ENCODE measurements at places on chromosomes 7 and 10.

DNA sequence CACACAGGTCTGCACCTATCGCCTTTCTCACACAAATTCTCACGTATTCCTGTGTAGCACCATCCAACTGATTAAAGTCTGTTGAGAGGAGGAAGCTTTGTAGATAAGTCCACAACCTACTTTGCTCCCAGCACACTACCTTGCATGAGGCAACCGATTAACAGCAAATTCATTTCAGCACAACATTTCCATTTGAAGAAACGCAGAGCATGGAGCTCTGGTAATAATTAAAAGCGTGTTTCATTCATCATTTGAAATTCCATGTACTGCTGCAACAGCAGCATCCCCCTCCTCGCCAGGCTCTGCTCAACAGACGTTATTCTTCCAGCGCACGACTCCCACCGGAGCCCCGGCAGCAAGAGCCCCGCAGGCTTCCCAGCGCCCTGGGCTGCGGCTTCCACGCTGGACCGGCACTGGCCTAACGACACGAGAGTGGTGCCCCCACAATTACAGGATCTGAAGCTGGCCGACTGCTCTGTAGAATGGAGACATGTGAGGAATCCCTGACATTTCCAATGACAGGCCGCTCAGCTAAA lies 118.8 kb downstream of the DIP2C start:
- no peak for DNase-seq

GRCh38 chr7:42745357-42746059 lies 166.4 kb downstream of the C7orf25 start:
- no peak for DNase-seq

DNA sequence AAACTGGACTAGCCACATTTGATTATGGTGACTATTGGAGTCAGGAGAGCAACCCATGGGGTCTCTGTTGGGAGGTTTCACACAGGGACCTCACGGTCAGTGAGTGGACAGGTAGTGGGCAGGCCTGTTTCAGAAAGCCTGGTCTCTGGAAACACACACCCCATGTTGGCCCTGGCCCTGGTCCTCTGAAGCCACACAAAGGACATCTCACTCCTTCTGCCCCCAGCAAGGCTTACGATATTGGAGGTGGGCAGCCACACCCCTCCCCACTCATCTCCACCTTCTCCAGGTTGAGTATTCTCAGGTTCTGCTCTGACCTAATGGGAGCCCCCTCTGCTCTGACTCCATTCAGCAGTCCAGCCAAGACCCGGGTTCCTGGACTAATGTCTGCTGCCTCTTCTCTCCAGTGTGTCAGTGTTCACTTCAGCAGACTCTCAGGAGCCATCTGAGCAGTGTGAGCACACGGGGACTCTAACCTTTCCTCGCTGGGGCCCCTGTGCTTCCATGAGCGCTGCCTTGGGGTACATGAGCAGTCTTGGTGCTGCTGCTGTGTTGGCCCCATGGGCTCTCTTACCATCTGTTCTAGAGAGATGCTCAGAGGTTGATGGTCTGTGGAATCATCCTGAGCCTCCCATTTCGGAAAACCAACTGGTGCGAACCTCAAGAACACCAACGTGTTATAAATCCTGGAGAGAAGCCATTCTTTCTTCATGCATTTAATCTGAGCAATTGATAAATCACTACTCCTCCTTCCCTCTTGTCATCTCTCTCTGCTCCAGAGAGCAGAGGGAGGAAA lies 748.6 kb downstream of the GRID1 start:
- no peak for DNase-seq

DNA sequence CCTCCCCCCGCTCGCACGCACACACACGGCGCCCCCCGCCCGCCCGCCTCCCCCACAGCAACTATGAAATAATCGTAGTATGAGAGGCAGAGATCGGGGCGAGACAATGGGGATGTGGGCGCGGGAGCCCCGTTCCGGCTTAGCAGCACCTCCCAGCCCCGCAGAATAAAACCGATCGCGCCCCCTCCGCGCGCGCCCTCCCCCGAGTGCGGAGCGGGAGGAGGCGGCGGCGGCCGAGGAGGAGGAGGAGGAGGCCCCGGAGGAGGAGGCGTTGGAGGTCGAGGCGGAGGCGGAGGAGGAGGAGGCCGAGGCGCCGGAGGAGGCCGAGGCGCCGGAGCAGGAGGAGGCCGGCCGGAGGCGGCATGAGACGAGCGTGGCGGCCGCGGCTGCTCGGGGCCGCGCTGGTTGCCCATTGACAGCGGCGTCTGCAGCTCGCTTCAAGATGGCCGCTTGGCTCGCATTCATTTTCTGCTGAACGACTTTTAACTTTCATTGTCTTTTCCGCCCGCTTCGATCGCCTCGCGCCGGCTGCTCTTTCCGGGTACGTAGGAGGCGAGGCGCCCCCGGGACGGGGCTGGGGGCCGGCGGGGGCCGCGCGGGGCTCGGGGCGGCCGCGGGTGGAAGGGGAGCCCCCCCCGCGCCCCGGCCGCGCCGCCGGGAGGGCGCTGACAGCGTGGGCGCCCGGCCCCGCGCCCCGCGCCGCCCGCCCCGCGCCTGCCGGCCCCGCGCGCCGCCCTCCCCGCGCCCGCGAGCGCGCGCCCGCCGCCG lies 441 bp downstream of the BMI1 start:
- peak; percentile 34 for DNase-seq

GRCh38 chr7:99409806-99410205 lies 1.0 kb downstream of the BUD31 start:
- DNase-seq: no peak

DNA sequence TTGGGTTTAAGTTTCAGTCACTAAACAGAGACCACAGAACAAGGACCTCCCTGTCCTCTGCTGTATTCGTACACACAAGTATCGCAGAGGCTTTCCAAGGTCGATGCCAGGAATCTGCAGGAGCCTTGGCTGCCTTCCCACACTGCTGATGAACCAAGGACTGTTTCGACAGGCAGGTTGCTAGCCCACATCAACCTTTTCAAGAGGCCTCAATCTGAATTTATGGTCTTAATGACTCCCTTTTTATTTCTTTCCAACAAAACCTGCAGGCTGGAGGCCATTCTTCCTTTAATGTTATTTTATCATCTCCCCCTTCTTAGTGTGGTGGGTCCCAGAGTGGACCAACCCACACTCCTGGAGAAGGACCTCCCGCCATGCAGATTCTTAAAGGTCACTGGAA lies 45.6 kb downstream of the JCAD start:
- DNase-seq: peak; percentile 46

- no peak for DNase-seq
These were observed 14.2 kb downstream of the INSYN2A start for GRCh38 chr10:127182161-127182560.

DNA sequence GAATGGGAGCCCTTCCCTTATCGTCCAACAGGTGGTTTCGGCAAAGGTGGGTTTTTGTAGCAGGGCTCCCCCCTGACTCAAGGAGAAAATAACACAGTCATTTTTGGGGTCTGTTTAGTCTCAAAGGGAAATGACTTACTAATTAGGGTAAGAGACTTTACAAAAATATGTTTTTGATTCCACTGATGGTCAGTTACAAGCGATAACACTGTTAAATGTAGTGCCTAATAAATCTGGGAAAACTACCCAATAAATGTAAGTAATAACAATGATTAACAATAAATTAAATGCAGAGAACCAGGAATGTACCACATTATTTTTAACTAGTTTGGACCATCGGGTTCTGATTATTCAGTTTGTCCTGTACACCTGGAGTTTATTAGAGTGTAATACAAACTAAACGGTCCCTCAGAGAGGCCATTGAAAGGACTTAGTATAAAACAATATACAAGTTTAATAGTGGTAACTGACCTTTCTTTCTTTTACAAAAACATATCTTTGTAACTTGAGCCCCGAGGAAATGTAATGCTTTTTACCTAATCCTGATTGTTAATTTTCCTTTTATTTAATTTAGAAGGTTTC lies 216.2 kb upstream of the HABP2 start:
- DNase-seq: no peak

DNA sequence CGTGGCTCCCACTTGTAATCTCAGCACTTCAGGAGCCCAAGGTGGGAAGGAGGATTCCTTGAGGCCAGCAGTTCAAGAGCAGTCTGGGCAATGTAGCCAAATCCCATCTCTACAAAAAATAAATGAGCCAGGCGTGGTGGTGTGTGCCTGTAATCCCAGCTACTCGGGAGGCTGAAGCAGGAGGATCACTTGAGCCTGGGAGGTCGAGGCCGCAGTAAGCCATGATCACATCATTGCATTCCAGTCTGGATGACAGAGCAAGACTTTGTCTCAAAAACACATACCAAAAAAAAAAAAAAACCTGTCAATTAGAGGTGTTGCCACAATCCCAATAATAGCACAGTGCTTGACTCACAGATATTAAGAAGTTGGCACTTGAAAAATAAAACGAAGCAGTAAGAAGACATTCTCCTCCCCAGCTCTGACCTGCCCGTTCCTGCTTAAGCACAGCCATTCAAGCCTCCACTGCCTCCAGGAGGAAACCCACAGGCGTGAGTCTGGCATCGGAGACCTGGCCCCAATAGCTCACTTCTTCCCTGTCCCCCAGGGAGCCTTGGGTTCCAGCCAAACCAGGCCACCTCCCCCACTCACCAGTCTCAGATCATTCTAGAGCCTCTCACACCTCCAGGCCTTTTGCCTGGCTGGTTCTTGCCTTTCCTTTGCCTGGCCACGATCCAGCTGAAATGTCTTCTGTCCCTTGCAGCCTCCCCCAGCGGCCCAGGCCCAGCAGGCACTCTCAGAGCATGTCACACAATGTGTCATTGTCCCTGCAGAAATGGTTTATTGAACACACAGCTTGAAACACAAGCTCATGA lies 45.3 kb upstream of the GTF2I start:
- DNase-seq: peak; percentile 61

- no peak for DNase-seq
These were observed at the start of gene GIMAP1 for GRCh38 chr7:150716368-150716767. Gene GIMAP1, plus strand, starts transcription at chr7:150716613. Its CDS starts 2,435 bp downstream, at chr7:150719048.

DNA sequence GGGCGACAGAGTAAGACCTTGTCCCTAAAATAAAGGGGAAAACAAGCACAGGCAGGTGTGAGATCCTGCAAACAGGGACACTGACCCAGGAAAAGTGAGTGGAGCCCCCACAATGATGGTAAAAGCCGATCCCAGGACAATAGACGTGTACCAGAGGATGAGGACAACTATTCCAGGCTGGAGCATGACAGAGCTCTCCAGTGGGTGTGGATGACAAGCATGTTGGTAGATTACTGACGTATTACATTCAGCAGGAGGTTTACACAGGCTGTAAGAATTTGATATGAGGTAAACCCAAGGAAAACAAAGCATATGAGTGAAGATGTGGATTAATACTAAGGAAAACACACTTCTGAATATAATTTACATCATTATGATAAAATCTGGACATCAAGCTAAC lies 27.8 kb upstream of the SMURF1 start:
- DNase-seq: no peak

DNA sequence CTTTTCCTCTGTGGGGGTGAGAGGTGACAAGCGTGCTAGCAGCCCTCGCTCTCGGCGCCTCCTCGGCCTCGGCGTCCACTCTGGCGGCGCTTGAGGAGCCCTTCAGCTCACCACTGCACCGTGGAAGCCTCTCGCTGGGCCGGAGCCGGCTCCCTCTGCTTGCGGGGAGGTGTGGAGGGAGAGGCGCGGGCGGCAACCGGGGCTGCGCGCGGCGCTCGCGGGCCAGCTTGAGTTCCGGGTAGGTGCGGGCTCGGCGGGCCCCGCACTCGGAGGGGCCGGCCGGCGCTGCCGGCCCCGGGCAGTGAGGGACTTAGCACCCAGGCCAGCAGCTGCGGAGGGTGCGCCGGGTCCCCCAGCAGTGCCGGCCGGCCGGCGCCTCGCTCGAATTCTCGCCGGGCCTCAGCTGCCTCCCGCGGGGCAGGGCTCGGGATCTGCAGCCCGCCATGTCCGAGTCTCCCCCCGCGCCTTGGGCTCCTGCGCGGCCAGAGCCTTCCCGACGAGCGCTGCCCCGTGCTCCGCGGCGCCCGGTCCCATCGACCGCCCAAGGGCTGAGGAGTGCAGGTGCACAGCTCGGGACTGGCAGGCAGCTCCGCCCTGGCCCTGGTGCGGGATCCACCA lies 352.8 kb upstream of the PODXL start:
- no peak for DNase-seq

DNA sequence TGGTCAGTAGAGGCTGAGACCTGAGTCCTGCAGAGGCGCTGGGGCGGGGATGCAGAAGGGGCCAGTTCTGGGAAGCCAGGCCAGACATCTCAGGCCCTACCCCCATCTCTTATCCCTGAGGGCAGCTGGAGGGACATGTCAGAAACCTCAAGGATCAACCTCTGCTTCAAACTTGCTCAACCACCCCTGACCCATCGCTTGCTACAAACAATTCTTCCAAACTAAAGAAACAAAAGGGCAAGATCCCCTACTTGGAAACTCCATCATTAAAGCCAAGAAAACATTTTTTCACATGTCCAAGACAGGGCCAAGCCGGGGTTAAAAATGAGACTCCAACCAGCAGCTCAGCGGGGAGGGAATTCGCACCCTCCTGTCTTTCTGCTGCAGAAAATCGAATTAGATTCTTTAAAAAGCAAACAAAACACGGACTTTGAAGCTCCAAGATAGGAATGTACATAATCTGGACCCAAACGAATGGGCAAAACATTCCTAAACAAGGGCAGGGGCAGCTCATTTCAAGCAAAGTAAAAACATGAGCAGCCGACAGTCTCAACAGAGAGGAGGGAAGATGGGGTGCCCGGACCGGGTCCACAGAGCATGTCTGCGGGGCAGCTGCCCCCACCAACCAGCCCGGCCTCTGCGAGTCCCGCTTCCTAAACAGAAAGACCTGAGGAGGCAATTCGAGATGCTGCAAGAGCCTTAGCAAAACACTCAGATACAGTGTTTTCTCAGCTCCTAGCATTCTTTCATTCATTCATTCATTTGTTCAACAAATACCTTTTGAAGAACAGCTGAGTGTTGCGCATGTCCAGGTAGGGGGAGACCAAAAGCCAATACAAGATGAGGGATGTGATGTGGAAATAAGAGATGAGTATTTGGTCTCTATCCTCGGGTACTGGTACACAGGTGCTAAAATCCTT lies 44.8 kb downstream of the CHST15 start:
- no peak for DNase-seq

DNA sequence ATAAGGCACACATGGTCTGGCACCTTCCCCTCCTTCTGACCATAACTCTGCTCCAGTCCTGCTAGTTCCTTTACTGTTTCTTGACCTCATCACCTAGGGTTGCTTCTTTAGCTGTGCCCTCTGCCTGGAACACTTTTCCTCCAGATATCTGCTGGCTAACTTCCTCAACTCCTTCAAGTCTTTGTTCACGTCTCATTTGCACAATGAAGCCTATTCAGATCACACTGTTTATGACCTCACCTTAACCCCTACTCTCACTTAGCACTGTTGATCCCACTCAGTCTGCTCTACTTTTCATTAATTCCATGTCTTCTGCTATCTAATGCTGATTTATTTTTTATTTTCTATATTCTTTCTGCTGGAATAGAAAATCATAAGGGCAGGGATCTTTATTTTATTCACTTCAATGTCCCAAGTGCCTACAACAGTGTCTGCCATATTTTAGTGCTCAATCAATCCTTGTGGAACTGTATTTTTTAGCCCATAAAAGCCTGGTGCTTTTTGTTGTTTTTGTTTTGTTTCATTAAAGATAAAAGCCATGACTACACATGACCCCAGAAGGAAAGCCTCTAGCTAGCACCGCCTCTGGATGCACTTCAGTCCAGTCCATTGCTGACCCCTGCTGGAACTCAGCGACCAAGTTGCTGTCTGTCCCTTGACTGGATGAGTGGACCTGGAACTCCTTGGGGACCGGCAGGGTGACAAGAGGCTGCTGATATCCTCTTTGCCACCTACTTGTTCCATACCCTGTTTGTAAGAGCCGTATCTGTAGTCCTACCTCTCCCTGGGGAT lies 12.3 kb downstream of the KLF14 start:
- peak; percentile 61 for DNase-seq
